ENCODE measurements at places on chromosomes 12 and 14. TPM values are rescaled to one million over a fixed set of nuclear protein-coding genes. Genes with fewer than 3 reads are reported as not detected.

Gene YARS2
- 40.0 TPM for total RNA-seq

Gene A2M
- 2.2 TPM for total RNA-seq

Gene SLC10A1
- not detected for total RNA-seq

Gene PLEKHG3
- 3.3 TPM for total RNA-seq

Gene SLC17A8
- not detected for total RNA-seq

Gene PLEKHD1
- total RNA-seq, result under 0.01 TPM

Gene IL26
- not detected for total RNA-seq

Gene ARHGEF40
- total RNA-seq, result 42.8 TPM

Gene DIO2
- total RNA-seq, result 4.3 TPM

Gene PPM1H
- total RNA-seq, result 0.22 TPM

Gene JDP2
- total RNA-seq, result 41.3 TPM

Gene TDRD9
- total RNA-seq, result 2.2 TPM

Gene PRPH
- total RNA-seq, result 0.22 TPM

Data from uterine smooth muscle cell (primary cell).